RPMI7951 (cell line): ENCODE measurements at places on chromosomes 7 and 10. TPM values are rescaled to one million over a fixed set of nuclear protein-coding genes. Genes with fewer than 3 reads are reported as not detected.
A peak's percentile ranks its signal among the peaks of the same experiment; 100 is the strongest.

- no peak for DNase-seq
Observed at GRCh38 chr10:11147722-11148121, 130.1 kb downstream of the CELF2 start.

- no peak for DNase-seq
Observed at GRCh38 chr10:89887406-89887805, 186.0 kb downstream of the KIF20B start.

GRCh38 chr10:63003816-63004453 lies 129.2 kb upstream of the NRBF2 start:
- no peak for DNase-seq

- peak; percentile 97 for DNase-seq
Observed at GRCh38 chr7:48088559-48089045, 463 bp upstream of the UPP1 start.

GRCh38 chr7:50531401-50531911 lies 33.7 kb downstream of the DDC start:
- peak; percentile 65 for DNase-seq

Gene TMEM106B
- total RNA-seq, result 58.1 and 69.6 TPM in 2 replicates

DNA sequence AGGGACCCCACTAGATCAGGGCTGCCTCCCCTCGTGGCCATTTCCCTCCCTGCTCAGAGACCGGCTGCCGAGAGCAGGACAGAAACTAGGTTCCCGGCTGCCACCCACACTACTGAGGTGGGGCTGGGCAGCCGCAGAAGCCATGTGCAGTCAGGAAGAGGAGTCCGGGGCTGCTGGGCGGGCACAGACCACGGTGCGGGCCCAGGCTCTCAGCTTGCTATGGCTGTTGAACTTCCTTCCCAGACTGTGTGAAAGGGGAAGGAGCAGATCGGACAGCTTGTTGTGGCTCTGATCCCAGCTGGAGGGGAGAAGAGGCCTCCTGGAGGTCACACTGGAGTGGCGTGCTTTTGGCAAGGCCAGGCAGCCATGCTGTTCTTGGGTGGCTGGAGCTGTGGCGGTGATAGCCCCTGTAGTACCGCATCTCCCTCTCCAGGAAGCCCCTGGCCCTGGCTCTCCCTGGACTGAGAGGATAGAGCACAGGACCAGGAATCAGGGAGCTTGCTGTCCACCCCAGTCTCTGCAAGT lies 56.8 kb downstream of the HK1 start:
- no peak for DNase-seq

DNA sequence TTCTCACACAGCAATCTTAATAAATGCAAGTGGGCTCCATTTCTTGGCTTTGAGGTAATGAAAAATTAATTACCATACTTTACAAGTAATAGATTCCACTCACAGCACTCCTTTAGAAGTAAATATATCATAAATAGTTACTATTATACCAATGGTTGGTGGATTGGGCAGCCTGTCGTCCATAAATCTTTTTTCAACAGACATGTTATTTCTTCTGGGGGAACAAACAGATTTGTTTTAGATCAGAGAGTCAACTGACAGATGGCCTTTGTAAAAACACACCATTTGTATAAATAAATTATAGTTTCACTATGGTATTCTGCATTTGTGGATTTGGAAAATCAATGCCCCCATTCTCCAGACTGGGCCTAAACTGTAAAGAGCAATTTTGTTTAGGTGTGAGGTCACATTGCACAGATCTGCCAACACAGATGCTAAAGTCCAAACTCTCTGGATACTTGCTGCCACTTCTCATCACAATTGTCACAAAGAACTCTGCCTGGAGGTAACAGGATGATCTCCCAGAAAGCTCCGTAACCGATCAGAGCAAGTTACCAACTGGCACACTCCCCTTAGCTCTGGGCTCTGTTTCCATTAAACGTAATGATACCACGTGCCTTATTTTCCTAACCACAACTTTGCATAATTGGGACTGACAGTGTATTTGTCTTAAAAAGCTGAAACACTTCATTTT lies 4.5 kb upstream of the MACROH2A2 start:
- DNase-seq, result no peak

DNA sequence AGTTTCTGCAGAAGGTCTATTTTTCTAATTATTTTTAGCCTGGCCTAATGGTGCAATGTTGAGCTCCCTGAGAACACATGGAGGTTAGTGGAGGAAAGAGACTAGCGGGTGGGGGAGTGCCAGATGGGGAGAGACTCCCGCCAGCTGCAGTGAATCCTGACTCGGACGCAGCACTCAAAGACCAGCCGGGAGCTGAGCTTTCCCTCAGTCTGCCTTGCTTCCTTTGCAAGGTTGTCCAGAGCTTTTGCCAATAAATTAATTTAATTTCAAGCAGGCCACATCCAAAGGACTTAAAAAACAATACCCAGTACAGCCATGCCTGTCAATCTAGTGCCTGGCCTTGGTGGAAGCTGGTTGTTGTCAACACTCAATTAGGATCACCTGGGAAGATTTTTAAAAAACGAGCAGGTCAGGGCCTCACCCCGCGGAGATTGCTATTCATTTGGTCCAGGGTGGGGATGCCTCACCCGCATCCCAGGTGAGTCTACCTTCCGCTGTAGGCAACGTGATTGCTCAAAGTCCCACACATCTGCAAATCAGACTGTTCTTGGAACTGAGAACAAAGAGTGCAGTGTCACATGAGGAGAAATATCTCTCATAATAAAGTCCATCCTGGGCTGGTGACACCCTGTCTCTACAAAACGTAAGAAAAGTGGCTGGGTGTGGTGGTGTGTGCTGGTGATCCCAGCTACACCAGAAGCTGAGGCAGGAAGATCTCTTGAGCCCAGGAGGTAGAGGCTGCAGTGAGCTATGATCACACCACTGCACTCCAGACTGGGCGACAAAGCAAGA lies 4.0 kb downstream of the CLRN3 start:
- no peak for DNase-seq

DNA sequence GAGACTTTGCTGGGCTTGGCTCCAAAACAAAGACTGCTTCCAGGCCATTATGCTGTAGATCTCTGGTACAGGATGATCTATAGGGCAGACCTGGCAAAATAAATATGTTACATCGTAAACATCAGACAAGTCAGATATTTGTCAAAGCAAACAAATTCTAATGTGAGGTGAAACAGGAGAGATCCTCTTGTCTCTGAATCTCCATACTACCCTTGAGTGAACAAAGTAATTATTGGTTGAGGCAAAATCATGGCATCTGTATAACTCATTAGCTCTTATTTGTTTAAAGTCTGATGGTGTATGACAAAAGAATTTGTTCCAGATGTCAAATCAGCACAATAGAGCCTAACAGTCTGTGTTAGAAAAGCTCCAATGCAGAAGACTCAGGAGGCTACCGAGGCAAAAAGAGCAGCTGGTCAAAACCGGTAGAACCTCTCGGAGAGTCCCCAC lies 1291.5 kb downstream of the TYW1 start:
- no peak for DNase-seq

- peak; percentile 92 for DNase-seq
Observed at GRCh38 chr10:92757066-92757710, 67.4 kb downstream of the HHEX start.

DNA sequence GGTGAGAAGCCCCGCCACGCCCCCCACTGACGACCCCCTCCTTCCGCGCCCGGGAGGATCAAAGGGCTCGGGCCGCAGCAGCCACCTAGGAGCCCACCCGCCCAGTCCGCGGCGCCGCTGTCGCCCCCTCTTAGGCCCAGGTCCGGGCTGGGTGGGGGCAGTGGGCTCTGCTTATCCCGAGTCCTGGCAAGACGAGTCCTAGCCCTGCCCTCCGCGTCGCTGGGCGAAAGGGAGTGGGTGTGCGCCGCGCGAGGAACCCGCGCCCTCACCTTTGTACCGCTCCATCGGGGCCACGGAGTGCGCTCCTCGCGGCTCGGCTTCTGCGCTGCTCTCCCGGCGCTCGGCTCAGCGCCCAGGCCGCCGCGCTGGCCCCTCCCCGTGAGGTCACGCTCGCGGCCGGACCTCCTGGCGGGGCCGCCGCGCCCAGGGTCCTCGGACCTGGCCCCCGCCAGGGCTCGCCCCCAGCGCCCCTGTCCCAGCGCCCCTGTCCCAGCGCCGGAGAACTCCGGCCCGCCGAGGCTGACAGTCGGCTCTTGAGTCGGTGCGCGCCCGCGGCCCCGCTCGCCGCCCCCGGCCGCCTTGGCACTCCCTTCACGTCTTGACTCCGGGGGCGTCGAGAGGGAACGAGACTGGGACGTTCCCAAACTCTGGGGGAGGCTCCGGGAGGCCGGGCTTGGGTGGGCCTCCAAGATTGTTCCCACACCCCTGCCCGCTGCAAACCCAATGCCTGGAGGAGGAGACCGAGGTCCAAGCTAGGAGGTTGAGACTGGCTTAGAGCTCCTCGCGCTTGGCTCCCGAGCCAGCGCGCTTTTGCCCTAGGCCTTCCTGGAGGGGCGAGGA lies at the start of gene AFAP1L2:
TSS of gene AFAP1L2 (minus strand) at position 332 of the 840 bp plus-strand sequence. CDS start at position 285, 47 bp downstream.
- DNase-seq, result no peak
